Endothelial cell of umbilical vein (primary cell): ENCODE measurements at places on chromosomes 5 and 9. TPM values are rescaled to one million over a fixed set of nuclear protein-coding genes. Genes with fewer than 3 reads are reported as not detected.

Gene LECT2
- not detected in 2 replicates for total RNA-seq

Gene CTSV
- total RNA-seq: 0.83 and 1.3 TPM in 2 replicates

Gene ANAPC2
- 69.2 and 70.0 TPM in 2 replicates for total RNA-seq

Gene FCN2
- total RNA-seq: not detected in 2 replicates

GRCh38 chr9:91187311-91187964 lies 174.3 kb downstream of the AUH start:
- no peak for DNase-seq
- H3K27me3 ChIP-seq: no peaks in the 10 kb centered on the region
- H3K27ac ChIP-seq: no peak overlapping the region
- no peaks in the 10 kb centered on the region for H3K36me3 ChIP-seq

- peak overlapping the region; percentile 35 for H3K4me3 ChIP-seq
- peaks cover 11% of the 10 kb centered on the region for H3K4me1 ChIP-seq
- H3K27ac ChIP-seq: no peak overlapping the region
Measured at GRCh38 chr5:52786949-52787599, 642 bp upstream of the ITGA1 start.

DNA sequence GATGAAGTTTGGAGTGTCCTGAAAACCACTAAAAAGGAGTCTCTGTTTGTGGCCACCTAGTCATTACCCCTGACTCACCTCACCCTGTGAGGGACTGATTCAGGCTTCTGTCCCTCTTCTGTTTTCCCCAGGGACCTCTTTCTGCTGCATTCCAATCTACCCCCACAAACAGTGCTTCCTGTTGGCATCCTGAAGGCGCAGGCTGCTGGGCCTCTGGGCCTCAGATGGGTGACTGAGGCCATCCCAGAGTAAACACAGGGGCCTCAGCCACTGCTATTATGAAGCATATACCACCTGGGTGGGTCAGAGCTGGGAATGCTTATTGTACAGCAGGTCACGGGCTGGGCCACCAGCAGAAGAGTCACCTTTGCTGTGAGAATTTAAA lies 20.0 kb downstream of the MORN5 start:
- H3K27me3 ChIP-seq: peaks cover 30% of the 10 kb centered on the region
- DNase-seq: no peak
- H3K36me3 ChIP-seq: no peaks in the 10 kb centered on the region

DNA sequence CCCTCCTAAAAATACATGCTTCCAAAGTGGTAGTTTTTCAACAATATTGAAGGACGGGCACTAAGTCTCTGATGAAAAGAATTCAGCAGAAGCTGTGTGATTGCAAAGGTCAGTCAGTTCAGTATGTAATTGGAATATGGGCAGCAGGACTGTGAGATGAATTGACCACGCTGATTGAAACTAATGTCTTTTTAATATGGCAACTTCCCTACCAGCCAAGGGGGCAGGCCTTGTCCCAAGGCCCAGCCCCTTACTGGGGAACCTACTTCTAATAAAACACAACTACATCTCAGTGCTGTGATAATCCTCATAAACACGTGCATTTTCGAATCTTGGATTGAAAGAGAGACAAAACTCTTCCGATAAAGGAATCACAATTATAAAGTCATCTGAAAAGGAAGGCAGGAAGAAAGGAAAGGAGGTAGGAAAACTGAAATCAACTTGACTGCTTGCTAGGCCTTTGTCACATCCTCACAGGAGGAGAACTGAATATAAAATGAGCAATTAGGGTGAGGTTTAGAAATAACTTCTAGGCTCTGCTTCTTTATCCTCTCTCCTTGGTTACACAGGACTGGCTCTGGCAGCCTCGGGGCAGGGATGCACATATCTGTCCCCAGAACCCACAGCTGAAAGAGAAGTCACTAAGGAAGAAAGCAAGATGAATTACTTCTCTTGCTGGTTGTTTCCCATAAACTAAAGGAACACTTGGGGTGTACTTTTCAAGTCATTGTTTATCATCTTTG lies 281.9 kb downstream of the GLIS3 start:
- no peaks in the 10 kb centered on the region for H3K36me3 ChIP-seq
- no peak for DNase-seq
- no peaks in the 10 kb centered on the region for H3K4me1 ChIP-seq
- no peak overlapping the region for H3K4me3 ChIP-seq

- H3K4me3 ChIP-seq: no peak overlapping the region
- DNase-seq: no peak
- H3K36me3 ChIP-seq: no peaks in the 10 kb centered on the region
- peaks cover 18% of the 10 kb centered on the region for H3K27me3 ChIP-seq
Measured at GRCh38 chr9:133659516-133659915, 23.4 kb downstream of the DBH start.

- DNase-seq: no peak
- H3K27ac ChIP-seq: no peak overlapping the region
- H3K36me3 ChIP-seq: no peaks in the 10 kb centered on the region
- H3K4me1 ChIP-seq: no peaks in the 10 kb centered on the region
- no peak overlapping the region for H3K4me3 ChIP-seq
Measured at GRCh38 chr9:106575823-106576222, 287.1 kb upstream of the ZNF462 start.

- H3K27ac ChIP-seq: peak overlapping the region; percentile 98
- peaks cover 48% of the 10 kb centered on the region for H3K4me1 ChIP-seq
- H3K4me3 ChIP-seq: peak overlapping the region; percentile 92
- DNase-seq: no peak
- no peaks in the 10 kb centered on the region for H3K36me3 ChIP-seq
- no peaks in the 10 kb centered on the region for H3K27me3 ChIP-seq
Measured at GRCh38 chr5:42991404-42992087, 48.6 kb downstream of the ANXA2R start.
